ENCODE measurements at places on chromosomes 11 and 22. TPM values are rescaled to one million over a fixed set of nuclear protein-coding genes. Genes with fewer than 3 reads are reported as not detected.
A peak's percentile ranks its signal among the peaks of the same experiment; 100 is the strongest.

The MYO7A gene
- 0.61 TPM for total RNA-seq

The MYRF gene
- 0.49 TPM for total RNA-seq

The OR5J2 gene
- total RNA-seq, result not detected

- no peak overlapping the region for H3K4me3 ChIP-seq
- H3K36me3 ChIP-seq, result no peaks in the 10 kb centered on the region
- no peak for DNase-seq
Observed at GRCh38 chr11:126588630-126589491, 233.4 kb downstream of the ST3GAL4 start.

GRCh38 chr22:20968281-20968977 is 1.4 kb downstream of the AIFM3 start:
- no peak for DNase-seq
- H3K4me1 ChIP-seq, result peaks cover 20% of the 10 kb centered on the region
- no peaks in the 10 kb centered on the region for H3K36me3 ChIP-seq
- H3K27me3 ChIP-seq, result peaks cover 2% of the 10 kb centered on the region

DNA sequence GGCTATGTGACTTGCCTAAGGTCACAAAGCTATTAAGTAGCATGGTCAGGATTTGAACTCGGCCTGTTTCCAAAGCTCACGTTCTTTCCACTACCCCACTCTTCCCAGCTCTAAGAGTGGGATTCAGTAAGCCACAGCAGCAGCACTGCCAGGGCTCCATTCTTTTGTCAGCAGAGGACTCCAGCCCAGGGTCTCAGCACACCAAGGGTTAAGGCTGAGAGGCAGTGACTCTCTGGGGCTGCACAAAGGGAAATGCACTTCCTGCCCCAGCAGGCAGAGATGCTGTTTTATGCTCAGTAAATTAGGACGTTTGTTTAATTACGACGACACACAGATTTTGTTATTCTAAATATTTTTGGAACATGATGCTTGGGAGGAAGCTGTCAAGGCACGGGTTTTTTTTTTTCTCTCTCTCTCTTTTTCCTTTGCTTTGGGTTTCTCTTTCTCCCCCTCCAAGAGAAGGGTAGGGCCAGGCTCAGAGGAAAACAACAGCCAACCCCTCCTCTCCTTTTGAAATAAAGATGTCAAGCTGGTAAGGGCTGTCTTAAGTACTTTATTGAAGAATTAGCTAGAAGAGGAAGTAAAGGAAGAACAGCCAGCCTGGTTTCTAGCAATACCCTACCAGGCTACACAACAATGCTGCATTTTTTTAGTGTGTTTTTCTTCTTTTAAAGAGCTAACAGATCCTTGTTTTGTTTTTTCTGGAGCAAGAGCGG is 2.8 kb downstream of the MYH9 start:
- peak overlapping the region; percentile 78 for H3K27ac ChIP-seq
- peak; percentile 72 for DNase-seq
- H3K36me3 ChIP-seq, result peaks cover 26% of the 10 kb centered on the region
- peaks cover 66% of the 10 kb centered on the region for H3K4me1 ChIP-seq

DNA sequence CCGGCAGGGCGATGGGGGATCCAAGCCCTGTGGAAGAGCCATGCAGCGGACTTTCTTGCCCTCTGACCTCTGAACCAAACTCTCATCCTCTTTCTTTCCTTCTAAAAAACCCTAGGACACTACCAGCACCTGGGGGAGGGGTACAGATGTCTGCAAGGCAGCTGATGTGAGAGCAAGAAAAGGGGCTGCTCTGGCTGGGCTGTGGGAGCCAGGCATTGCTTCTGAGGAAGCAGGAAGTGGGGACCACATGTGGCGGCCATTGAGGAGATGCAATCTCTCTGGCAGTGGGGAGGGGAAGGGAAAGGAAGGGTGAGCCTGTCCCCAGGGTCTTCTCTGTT is 36.0 kb downstream of the FAM83F start:
- H3K27ac ChIP-seq, result no peak overlapping the region
- no peaks in the 10 kb centered on the region for H3K36me3 ChIP-seq
- no peak for DNase-seq
- H3K4me3 ChIP-seq, result no peak overlapping the region
- peaks cover 2% of the 10 kb centered on the region for H3K4me1 ChIP-seq
- H3K27me3 ChIP-seq, result no peaks in the 10 kb centered on the region

- H3K4me3 ChIP-seq, result peak within 1 kb of the TSS; percentile 37
- no peak within 1 kb of the TSS for H3K27ac ChIP-seq
- no peaks in the 10 kb centered on the region for H3K27me3 ChIP-seq
Observed at GRCh38 chr11:59212744-59213631, at the start of gene MPEG1. Gene MPEG1 (minus strand): TSS chr11:59212927. CDS start chr11:59212865, 62 bp downstream.

- no peak for DNase-seq
- peak overlapping the region; percentile 12 for H3K27ac ChIP-seq
- no peak overlapping the region for H3K4me3 ChIP-seq
- no peaks in the 10 kb centered on the region for H3K36me3 ChIP-seq
- peaks cover 50% of the 10 kb centered on the region for H3K4me1 ChIP-seq
Observed at GRCh38 chr11:83119216-83119615, 37.7 kb upstream of the PCF11 start.

DNA sequence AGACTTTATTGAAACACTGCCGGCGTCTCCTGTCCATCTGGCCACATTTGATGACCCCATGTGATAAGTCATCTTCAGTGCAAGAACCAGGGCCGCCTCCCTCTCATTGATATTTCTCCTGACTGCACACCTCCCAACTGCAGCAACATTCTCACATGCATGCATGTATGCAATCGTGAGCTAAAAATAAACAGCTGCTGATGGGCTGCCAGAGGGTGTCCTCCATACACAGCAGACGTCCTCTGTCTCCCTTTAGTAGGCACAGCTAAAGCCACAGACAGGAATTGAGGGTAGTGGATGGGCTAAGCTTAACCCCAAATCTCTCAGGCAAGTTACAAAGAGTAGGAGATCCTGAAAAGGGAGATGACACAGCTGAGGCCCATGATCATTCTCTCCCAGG is 106.7 kb upstream of the HSD17B12 start:
- peaks cover 9% of the 10 kb centered on the region for H3K4me1 ChIP-seq
- no peak overlapping the region for H3K27ac ChIP-seq
- H3K4me3 ChIP-seq, result no peak overlapping the region
- peaks cover 75% of the 10 kb centered on the region for H3K27me3 ChIP-seq
- DNase-seq, result no peak

DNA sequence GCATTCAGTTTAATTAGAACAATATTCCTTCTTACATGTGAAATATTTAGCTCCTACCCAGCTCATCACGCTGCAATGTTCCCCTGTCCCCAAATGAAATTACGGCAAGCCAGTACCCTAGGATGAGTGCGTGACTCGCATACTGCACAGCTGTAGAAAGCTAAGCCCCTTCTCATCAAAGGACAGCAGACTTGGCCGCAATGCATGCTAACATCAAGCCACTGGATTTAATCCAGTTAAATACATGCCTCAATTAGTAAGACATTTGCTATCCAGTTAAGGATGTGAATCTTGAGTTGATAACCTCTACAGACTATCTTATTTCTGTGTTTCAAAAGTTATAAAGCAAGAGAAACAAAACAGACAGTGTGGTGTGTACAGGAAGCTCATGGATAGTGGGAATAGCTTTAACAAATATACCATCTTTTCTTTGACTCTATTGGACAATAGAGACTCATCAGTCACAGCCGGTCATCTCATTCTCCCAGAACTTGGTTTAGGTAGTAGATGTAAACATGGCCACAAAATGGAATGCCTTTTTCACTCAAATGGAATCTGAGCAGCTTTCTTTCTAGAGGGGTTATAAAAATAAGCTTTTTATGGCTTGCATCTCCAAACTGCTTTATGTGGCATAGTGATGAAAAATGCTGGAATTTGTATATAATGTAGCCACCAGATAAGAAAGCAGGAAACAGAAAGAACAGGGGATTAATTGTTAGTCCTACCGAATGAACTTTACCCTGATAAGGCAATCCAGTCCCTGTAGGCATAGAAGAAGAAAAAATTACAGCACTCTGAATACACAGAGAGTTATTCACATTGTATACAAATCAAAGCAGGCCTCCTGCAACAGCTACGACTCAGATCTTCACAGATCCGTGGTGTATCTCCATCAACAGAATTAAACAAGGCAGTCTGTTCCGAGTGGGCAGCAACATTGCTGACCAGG is 224.1 kb downstream of the CADM1 start:
- H3K27ac ChIP-seq, result no peak overlapping the region
- H3K4me1 ChIP-seq, result no peaks in the 10 kb centered on the region
- H3K4me3 ChIP-seq, result no peak overlapping the region
- no peaks in the 10 kb centered on the region for H3K27me3 ChIP-seq

DNA sequence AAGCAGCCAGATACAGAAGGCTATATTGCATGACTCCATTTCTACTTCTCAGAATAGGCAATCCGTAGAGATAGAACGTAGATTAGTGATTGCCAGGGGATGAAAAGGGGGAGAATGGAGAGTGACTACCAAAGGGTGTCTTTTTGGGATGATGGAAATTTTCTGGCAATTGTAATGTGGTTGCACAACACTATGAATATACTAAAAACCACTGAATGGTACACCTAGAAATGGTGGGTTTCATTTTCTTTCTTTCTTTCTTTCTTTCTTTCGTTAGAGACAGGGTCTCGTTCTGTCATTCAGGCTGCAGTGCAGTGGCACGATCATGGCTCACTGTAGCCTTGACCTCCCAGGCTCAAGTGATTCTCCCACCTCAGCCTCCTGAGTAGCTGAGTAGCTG is 54.4 kb downstream of the BID start:
- no peaks in the 10 kb centered on the region for H3K27me3 ChIP-seq
- H3K27ac ChIP-seq, result no peak overlapping the region
- H3K36me3 ChIP-seq, result no peaks in the 10 kb centered on the region
- H3K4me1 ChIP-seq, result no peaks in the 10 kb centered on the region
- DNase-seq, result no peak

DNA sequence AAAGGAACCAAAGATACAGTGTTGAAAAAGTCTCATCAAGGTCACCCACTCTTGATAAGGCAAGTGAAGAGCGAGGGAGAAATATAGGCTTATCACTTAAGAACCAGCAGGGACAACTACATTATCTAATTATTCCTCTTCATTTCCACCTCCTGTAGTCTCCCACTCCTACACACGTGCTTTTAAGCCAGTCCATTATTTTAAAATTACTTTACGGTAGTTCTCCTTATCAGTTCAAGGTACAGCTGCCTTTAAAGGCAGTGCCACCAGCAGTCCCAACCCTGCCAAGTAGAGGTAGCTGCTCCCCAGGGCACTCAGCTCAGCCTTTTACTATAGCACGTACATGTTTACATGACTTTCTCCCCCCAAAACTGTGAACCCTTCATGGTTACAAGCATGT is 161.5 kb upstream of the BLID start:
- DNase-seq, result no peak
- H3K27me3 ChIP-seq, result no peaks in the 10 kb centered on the region
- no peak overlapping the region for H3K4me3 ChIP-seq
- H3K36me3 ChIP-seq, result no peaks in the 10 kb centered on the region
- H3K4me1 ChIP-seq, result no peaks in the 10 kb centered on the region

GRCh38 chr11:61950035-61950547 is at the start of gene BEST1:
Gene BEST1 (plus strand): TSS chr11:61950351. CDS start chr11:61951807, 1,456 bp downstream.
- peaks cover 11% of the 10 kb centered on the region for H3K4me1 ChIP-seq
- no peak within 1 kb of the TSS for H3K4me3 ChIP-seq
- H3K27me3 ChIP-seq, result peaks cover 15% of the 10 kb centered on the region
- H3K27ac ChIP-seq, result no peak within 1 kb of the TSS
- no peak for DNase-seq

All from CD4-positive, alpha-beta T cell (primary cell).